ENCODE measurements at places on chromosomes 13 and 19.
A peak's percentile ranks its signal among the peaks of the same experiment; 100 is the strongest.

DNA sequence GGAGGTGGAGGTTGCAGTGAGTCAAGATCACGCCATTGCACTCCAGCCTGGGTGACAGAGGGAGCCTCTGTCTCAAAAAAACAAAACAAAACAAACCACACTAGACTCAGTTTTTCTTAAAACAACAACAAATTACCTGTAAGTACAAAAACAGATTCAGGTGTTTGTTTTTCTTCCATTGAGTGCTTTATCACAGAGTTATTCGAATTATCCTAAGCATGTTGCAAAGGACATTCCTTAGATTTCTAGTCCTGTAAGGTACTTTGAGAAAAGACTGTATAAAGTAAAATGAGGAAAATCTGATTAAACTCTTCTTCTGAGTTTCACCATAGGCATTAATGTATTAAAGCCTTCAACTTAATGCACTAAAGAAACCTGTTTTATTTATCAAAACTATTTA is 2.2 kb upstream of the EEF1AKMT1 start:
- no peak for DNase-seq

DNA sequence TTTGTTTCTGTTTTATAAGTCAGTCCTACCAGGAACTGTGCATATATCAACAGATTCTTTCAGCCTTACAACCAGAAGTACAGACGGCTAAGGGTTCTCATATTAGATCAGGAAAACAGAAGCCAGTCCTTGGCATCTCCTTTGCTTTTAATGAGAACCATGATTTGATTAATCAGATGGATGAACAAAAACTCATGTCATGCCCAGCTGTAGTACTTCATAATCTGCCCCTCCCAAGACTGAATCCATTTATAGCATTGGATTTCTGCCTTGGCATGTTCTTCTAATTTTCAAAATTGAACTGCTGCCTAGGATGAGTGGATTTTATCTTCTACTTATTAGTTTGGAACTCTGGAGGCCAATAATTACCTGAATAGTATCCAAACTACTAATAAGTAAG is 617.2 kb downstream of the SLITRK5 start:
- DNase-seq = no peak

- DNase-seq = no peak
Measured at GRCh38 chr19:14066134-14066533, 4.3 kb upstream of the PALM3 start.

DNA sequence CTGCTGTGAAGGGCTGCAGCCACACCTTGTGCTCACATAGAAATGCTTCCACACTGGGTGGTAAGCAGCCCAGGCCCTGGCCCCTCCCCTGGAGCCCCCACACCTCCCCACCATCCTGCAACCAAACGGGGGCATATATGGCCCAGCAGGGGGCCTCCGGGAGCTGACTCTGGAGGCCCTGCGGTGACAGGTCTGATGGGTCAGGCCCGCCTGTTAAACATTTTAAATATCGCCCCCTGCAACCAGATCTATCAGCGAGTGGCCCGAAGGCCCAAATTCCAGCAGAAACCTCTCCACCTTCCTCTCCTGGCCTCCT is 48.0 kb upstream of the KATNAL1 start:
- DNase-seq = peak; percentile 24

GRCh38 chr13:74464670-74465069 is 330.5 kb upstream of the KLF12 start:
- DNase-seq = no peak

DNA sequence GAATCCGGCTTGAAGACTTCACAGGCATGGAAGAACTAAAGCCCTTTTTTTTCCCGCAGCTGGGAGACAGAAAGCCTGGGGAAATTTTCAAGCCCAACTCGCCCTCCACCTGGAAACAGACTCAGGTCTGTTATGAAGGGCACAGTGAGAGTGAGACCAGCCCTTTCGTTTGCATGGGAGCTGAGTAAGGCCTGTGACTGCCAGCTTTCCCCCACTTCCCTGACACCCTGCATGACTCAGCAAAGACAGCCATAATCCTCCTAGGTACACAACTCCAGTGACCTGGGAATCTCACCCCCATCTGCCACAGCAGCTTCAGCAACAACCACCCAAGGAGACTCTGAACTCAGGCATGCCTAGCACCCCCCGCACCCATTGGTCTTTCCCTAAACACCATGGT is 87.6 kb upstream of the ZNF91 start:
- no peak for DNase-seq

DNA sequence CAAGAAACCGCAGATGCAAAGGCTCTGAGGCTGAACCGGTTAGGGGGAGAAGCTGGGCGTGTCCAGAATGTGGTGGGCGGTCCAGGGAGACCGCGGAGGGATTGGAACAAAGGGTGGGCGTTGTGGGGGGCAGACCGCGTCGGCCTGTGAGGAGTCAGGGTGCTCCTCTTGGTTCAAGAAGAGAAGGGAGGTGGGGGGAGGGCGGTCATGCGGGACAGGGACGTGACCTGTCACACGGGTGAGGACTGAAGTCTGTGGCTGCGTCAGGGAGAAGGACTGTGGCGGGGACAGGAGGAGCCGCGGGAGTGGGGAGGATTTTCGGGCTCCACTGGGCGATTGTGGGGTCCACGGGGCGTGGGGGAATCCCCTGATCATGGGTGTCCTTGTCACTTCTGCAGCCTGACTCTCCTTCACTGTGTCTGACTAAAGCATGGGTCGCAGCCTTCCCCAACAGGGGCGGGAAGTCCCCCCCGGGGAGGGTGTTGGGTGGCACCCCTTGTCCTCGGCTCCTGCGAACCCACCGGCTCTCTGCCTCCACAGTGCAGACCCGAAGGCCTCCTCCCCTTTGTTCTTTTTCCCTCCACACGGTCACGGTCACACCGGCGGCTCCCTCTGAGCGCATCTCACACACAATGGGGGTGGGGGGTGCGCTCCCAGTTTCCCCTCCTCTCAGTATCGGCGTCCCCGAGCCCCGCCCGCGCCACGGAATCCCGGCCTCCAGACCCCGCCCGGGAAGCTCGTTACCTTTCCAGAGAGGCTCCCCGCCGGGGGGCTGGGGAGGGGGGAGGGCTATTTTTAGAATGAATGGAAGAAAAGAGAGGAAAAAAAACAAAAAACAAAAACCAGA is 16.4 kb upstream of the KCNN1 start:
- DNase-seq = no peak

- DNase-seq = peak; percentile 66
Measured at GRCh38 chr19:2479556-2480194, 3.7 kb downstream of the GADD45B start.

DNA sequence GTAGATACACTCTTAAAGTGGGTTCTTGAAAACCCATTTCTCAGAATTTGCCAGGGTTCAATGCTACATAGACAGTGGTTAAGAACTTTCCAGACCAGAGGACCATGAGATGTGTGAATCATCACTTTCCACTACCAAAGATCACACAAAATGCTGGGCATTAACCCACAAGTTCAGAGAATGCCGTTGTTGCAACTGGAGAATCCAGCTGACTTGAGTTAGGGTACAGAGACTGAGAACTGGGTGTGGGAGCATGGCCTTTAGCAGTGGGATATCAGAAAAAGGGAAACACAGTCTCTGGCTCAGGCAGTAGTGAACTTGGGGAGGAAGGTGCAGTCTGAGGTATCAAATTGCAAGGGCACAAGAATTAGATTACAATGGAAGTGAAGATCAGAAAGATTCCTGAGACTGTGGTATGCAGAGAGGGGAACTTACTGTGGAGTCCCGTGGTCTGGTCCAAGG is 51.5 kb upstream of the WDFY2 start:
- no peak for DNase-seq

DNA sequence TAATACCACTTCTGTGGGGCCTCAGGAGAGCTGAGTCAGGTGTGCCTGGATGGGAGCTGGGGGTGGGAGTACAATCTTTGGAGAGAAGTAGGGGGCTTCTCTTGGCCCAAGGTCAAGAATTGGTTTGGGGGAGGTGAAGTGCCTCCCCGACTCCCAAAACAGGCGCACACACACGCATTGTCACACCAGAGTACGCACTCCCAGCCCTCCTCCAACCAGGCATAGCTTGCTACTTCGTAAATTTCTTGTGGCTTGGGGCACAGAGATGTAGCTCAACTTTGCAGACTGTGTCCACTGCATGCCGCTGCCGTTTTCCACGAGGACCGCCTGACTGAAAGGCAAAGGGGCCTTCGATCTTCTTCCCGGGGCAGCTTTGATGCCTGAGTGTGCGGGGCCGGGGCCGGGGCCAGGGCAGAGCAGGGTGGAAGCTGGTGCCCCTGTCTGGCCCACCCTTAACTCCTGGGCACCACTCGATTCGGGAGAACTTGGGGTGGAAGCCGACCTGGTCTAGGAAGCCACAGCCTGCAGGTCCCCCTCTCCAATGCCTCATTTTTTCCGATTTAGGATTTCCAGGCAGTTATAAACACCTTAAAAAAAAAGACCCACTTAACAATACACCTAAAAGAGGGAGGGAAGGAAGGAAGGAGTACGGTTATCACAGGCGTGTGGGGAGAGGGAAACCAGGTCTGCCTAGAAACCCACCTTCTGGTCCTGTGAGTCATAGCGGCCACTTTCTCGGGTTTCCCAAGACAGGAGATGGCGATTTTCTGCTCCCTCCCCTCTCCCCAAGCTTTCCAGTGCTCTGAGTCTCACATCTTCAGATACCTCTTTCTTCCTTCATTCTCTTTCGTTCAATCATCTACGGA is 5.8 kb upstream of the TSHZ3 start:
- DNase-seq = peak; percentile 73

DNA sequence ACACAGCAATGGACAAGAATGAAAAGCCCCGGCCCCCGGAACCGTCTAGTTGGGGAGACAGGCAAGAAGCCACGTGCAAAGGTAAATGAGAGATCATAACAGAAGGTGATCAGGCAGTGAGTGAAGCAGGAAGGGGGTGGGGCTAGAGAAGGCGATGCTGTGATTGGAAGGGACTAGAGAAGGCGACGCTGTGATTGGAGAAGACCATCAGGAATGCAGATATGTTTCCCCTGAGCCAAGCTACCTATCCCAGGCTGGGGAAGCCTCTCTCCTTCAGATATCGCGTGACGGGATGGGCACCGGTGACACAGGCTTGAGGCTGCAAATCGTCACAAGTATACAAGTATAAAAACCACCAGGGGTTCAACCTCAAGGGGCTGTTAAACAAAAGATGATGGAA is 21.8 kb downstream of the DCAF15 start:
- DNase-seq = no peak

GRCh38 chr19:58305065-58305931 is at the start of gene ERVK3-1:
Gene ERVK3-1, plus strand, starts transcription at chr19:58305377. Its CDS starts 6,792 bp downstream, at chr19:58312169.
- DNase-seq = peak; percentile 99

- DNase-seq = no peak
Measured at GRCh38 chr13:104810242-104810641, 1725.2 kb downstream of the EFNB2 start.

- DNase-seq = no peak
Measured at GRCh38 chr19:34180273-34180672, 8.0 kb downstream of the LSM14A start.

DNA sequence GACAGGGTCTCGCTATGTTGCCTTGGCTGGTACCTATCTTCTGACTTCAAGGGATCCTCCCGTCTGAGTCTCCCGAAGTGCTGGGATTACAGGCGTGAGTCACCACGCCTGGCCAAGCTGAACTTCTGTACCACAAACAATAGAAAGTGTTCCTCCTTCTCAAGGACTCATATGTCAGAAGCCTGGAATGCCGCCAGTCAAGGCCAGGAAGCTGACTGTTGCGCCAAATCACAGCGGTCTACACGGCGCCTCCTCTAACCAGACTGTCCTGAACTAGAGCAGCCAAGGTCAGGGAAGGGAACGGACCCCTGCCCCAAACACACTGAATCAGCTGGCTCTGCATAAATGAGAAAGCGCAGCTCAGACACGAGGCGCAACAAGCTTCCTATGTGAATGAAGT is 14.6 kb downstream of the RAB20 start:
- DNase-seq = peak; percentile 90

DNA sequence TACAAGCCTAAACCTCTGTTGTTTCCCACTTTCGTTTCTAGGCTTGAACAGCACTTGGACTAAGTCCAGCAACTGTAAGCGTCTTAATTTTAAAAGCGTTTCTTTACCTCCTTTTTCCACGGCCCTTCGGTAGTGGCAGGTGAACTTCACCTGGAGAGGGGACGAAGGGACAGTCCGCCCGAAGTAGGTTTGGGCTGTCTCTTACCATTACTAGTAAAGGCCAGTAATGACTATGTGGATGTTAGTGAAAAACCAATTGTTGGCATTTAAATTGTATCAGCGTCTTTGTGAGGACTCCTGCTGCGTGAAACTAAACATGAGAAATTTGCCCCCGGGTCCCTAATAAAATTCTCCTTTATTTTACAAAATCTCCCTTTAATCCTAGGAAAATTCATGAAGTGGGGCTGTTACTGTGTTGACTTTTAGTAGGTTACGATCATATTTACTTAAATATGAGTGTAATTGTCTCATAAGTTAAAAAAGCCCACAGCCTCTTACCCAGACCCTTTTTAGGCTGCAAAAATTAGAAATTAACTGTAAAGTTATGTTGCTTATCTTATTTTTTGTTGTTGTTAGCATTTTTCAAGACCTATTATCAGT is 983 bp downstream of the ITM2B start:
- DNase-seq = peak; percentile 79

DNA sequence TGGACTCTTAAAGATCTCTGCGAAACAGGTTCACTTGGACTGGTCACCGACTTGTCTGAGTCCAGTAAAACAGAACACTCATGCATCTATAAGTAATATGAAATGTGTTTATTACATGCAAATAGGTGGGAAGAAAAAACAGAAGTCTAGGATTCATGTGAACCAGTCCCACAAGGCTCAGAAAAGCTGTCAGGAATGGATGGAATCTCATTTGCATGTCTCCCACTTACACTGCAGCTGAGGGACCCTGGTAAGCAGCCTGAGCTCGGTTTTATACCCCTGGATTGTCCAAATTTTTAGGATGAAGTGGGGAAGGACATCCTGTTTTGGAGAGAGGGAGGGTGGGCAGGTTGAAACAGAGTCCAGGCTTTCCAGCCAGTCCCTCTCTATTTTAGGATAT is 1545.1 kb upstream of the PCDH20 start:
- no peak for DNase-seq

DNA sequence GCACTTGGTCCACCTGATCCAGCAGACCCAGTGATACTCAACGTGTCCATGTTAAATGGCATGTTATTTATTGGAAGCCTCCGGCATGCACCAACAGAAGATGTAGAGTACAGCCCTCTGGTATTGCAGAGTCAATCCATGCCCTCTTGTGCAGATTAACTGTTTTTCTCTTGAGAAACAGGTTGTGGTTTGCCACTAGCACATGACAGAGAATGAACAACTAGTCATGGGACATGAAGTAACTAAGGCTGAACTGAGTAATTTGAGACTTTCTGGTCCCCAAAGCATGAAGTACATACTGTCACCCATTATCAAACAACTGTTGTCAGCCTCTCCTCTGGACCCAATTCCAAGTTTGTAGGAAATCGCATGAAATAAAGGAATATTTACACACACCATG is 3.2 kb downstream of the ZNF562 start:
- DNase-seq = no peak

- peak; percentile 16 for DNase-seq
Measured at GRCh38 chr19:7637374-7638256, 705 bp downstream of the STXBP2 start.

- DNase-seq = no peak
Measured at GRCh38 chr19:39752390-39752789, 14.6 kb upstream of the CLC start.

DNA sequence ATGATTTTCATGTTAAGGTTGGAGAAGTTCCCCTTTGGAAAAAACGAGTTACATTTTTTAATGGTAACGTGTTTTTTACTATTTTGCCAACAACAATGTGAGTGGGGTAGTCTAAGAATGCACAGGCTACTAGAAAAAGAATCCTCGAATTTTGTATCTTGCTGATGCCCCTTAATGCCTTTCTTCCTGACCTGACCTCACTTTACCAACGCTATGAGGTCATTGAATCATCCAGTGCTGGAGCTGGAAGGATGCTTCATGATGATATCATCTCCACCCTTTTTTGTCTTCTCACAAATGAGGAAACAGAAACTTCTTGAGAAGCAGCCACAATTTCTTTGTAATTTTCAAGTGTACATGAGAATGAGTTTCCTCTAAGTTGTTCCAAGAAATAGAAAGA is 8.2 kb upstream of the UBL3 start:
- DNase-seq = no peak

Data from mesenchymal stem cell (in vitro differentiated cells and primary cell).